ENCODE measurements at places on chromosomes 1 and 21.

DNA sequence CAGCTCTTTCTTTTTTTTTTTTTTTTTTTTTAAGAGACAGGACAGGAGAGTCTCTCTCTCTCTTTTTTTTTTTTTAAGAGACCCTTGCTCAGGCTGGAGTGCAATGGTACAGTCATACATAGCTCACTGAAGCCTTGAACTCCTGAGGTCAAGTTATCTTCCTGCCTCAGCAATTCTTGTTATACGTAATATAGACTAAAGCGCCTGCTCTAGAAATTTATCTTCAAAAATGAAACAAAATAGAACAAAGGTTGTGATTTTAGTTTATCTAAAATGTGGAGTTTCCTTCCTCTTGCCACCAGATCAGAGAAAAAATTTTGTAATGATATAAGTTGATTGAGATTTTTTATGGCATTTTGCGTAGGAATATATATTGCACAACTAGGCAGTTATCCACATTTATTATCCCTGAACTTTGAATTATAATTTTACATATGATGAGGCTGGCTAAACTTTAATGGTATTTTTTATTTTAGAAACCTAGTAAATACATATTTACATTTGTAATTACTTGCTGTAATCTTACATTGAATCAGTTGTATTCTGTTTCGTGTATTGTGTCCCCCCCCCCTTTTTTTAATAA, 44.2 kb downstream of the MTF2 start:
- DNase-seq: no peak

- no peak for DNase-seq
Observed at GRCh38 chr1:209704584-209704983, at the start of gene HSD11B1. TSS of gene HSD11B1 (plus strand) at chr1:209704846. CDS start at chr1:209704943, 97 bp downstream.

DNA sequence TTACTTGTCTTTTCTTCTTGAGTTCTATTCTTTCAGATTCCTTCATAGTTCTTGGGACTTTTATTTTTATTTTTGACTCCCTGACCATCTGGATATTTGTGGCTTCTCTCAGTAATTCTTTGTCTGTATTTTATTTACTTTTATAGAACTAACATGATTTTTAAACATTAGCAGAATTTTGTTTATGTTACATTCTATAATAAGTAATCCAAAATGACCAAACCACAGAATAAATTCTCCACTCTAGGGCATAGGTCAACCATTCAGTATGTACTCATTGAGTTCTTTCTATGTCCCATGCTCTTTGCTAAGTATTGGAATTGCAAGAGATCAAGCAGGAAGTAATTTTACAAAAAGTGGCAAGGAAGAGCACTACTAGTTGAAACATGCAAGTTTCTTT, 969.0 kb downstream of the TTLL7 start:
- DNase-seq: no peak

DNA sequence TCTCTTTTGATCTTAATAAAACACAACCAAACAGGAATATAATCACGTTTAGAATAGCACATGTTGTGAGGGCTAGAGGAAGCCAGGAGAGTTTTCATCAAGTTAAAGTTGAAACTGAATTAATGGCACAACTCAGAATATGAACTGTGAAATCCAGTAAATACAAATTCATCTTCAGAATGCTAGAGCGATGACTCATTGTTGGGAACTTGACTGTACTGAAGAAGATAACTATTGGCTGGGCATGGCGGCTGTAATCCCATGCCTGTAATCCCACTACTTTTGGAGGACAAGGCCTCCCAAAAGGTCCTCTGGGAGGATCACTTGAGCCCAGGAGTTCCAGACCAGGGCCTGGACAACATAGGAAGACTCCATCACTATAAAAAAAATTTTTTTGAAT, 8.8 kb downstream of the SYF2 start:
- DNase-seq: no peak

GRCh38 chr1:5959667-5960230, 32.5 kb downstream of the NPHP4 start:
- no peak for DNase-seq

- no peak for DNase-seq
Observed at GRCh38 chr1:205373798-205374175, 17.1 kb upstream of the KLHDC8A start.

- DNase-seq: no peak
Observed at GRCh38 chr1:31412732-31413404, at the start of gene SERINC2. TSS of gene SERINC2 (plus strand) at chr1:31413213. CDS start at chr1:31413266, 53 bp downstream.

GRCh38 chr1:72285074-72285425, 2.7 kb upstream of the NEGR1 start:
- DNase-seq: no peak

- no peak for DNase-seq
Observed at GRCh38 chr1:77413541-77414335, 131.9 kb downstream of the AK5 start.

DNA sequence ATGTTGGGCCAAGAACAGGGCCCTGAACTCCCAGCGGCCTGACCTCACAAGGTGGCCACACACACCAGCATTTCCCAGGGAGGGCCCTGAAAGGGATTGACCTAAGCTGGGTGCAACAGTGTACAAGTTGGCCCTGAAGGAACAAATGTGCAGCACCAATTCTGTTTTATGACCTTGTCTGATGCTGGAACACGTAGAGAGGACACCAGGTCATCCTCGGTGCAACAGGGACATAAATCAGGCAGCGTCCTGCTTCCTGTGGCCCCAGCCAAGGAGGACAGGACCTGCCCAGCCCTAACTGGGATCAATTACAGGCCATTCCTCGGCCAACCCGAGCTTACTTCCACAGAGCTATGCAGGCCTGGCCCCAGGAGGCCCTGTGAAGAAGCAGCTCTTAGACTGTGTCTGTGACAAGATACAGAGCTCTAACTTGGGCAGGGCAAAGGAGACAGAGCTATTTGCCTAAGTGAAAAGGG, 12.8 kb upstream of the PHC2 start:
- DNase-seq: no peak

- no peak for DNase-seq
Observed at GRCh38 chr1:10779201-10779600, 17.2 kb downstream of the CASZ1 start.

DNA sequence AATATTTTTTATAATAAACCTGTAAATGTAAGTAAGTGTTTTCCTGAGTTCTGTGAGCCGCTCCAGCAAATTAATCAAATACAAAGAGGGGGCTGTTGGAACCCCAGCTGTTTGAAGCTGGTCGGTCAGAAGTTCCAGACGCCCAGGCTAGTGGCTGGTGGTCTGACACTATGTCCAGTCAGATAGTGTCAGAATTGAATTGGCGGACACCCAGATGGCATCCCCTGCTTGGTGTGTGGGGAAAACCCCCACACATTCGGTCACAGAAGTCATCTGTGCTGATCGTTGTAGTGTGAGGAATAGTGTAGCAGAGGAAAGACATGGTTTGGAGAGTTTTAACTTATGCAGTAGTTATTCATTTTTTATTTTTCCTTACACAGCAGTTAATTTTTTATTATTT, 32.4 kb downstream of the TBCE start:
- no peak for DNase-seq

GRCh38 chr1:94646786-94647555, 105.4 kb upstream of the F3 start:
- no peak for DNase-seq

Measured in NCI-H1694 (cell line).